Right ventricle myocardium inferior (tissue), 1 donor: ENCODE measurements at places on chromosomes 1 and 21. TPM values are rescaled to one million over a fixed set of nuclear protein-coding genes. Genes with fewer than 3 reads are reported as not detected.

ZFYVE9 gene
- total RNA-seq: 18.0 TPM

C1QTNF12 gene
- 0.57 TPM for total RNA-seq

JAM2 gene
- 38.2 TPM for total RNA-seq

SPATA17 gene
- total RNA-seq: 1.1 TPM

KIAA0040 gene
- 22.8 TPM for total RNA-seq

RNF186 gene
- not detected for total RNA-seq

DCAF6 gene
- total RNA-seq: 231 TPM

LORICRIN gene
- not detected for total RNA-seq

DOP1B gene
- 17.9 TPM for total RNA-seq

RBM11 gene
- 0.14 TPM for total RNA-seq

DNA sequence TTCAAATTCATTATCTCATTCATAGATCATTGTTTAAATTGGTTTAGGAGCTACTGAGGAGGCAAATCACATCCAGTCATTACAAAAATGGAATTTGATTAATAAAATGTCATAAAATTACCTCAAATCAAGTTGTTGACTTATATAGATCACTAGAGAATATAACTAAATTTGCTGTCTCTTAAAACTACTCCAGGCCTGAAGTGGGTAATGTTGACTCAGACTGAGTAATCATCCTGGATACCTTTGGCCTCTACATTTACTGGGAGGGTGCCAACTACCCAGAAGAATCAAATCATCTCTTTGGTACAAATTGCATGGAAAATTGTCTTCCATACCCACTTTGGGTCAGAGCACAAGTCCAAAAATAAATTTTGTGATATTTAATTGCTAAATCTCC lies 191.2 kb upstream of the GREM2 start:
- DNase-seq: no peak

GRCh38 chr1:223706077-223706973 lies 6.0 kb upstream of the CAPN2 start:
- no peak for DNase-seq

GRCh38 chr1:175390081-175390481 lies 197.5 kb upstream of the KIAA0040 start:
- no peak for DNase-seq

GRCh38 chr1:99851850-99852454 lies 1.8 kb downstream of the AGL start:
- no peak for DNase-seq

- no peak for DNase-seq
Observed at GRCh38 chr1:25046194-25046532, 116.1 kb upstream of the RUNX3 start.

DNA sequence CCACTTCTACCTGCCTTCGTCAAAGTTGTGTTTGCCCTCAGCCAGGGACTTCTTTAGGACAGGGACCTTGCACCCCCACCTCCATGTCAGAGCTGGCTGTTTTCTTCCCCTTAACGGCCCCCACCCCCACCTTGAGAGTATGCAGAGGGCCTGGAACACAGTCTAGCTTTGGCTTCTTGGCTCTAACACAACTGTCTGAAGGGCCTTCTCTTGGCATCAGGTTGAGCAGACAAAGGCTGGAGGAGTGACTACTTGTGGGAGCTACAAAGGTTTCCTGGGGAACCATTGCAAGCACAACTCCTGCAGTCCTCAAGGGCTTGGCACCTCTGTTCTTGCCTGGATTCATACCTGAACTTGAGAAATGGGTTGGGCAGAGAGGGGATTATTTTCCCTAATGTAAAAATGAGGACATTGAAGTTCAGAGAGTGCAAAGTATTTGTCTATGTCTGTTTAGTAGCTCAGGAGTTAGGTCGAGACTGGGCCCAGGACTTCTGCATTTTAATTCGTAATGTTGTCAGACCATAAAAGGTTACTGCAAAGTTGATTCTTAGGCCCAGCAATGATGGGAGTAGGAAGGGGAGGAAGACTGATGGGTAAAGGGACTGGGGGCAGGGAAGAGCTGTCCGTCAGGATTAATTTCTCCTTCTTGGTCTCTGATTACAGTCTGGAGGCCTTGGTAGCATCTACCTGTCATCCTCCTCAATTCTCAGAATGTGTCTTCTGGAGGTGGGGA lies 2.6 kb downstream of the CYP4B1 start:
- no peak for DNase-seq

- no peak for DNase-seq
Observed at GRCh38 chr1:11176081-11176706, 13.0 kb upstream of the ANGPTL7 start.

DNA sequence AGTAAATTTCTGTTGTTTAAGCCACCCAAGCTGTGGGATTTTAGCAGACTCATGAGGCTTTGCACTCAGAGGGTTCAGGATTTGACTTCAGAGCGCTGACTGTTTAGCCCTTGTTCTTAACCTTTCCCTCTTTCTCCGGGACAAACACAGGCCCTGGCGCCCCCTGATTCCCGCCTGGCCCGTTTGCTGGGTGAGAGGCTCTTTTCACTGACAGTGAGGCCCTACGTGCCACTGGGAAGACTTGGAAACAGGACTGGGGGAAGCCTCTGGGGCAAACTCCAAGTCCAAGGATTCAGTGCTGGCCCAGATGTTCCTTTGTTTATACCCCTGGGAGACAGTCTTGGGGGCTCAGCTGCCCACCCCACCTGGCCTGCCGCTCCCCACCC lies 11.7 kb upstream of the TRIM63 start:
- DNase-seq: no peak

DNA sequence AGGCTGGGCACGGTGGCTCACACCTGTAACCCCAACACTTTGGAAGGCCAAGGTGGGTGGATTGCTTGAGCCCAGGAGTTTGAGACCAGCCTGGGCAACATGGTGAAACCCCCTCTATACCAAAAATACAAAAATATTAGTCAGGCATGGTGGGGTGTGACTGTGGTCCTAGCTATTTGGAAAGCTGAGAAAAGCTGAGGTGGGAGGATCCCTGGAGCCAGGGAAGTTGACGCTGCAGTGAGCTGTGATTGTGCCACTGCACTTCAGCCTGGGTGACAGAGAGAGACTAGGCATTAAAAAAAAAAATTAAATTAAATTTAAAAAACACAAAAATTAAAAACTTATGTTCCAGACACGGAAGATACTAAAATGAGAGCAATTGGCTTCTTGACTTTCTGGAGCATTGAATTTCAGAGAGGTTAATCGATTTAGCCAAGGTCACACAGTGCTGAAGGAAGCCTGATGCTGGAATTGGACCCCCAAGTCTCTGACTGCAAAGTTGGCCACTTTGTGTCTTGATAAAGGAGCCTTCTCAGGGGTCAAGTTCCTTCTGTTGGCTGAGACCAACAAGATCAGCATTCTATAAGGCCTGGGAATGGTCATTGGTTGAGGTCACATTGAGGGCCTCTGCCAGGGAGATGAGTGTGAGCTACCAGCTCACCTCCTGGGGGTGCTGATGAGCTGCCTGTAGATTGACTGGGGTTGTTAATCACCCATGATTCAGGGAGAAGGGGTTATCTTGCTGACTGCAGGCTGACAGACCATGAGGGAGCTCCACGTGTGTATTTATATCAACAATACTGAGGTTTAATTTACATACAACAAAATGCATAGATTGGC lies 54.3 kb downstream of the RPS6KA1 start:
- no peak for DNase-seq

DNA sequence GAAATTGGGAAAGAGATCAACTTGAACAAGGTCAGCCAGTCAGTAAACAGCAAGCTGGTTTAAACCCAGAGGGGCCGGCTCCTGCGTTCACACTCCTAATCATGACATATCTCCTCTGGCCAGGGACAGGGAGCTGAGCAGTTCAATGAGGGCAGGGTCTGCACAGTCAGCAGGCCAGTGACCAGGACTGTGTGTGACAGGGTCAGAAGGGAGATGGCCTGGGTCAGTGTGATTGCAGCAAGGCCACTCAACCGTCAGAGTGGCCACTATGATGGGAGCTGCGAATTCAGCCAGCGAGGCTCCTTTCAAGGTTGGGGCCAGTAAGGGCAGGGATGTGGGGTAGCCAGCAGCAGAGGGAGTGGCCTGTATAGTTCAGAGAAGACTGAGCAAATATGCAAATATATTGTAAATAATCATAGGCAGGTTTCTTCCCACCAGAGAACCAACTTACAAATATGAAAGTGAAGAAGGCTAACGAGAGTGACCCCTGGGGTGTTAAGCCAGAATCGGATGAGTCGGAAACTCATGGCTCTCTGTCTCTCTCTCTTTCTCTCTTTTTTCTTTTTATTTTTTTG lies 20.0 kb downstream of the NOL9 start:
- no peak for DNase-seq

DNA sequence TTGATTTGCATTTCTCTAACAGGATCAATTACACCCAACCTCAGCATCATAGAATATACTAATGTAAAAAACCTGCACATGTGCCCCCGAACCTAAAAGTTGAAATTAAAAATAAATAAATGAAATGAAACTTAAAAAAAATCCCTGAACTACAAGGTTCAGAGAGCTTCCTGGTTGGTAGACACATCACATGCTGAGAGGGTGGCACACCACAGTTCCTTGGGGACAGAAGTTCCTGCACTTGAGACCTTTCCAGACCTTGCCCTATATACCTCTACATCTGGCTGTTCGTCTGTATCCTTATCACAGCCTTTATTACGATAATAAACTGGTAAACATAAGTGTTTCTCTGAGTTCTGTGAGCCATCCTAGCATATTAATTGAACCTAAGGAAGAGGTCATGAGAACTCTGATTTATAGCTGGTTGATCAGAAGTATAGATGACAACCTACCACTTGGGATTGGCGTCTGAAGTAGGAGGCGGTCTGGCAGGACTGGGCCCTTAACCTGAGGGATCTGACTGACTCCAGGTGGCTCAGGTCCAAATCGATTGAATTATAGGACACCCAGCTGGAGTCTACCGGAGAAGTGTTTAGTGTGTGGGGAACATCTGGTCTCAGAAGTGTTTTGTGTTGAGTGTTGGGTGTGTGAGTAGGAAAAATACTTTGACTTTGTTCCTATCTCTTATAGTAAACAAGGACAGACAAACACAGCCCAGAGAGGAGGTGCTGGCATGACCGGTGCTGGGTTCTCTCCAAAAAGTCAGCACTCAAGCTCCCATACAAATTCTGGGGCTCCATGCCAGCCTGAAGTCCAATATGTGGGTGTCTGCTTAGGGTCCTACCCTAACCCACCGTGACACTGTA lies 19.0 kb downstream of the C1orf115 start:
- DNase-seq: no peak

DNA sequence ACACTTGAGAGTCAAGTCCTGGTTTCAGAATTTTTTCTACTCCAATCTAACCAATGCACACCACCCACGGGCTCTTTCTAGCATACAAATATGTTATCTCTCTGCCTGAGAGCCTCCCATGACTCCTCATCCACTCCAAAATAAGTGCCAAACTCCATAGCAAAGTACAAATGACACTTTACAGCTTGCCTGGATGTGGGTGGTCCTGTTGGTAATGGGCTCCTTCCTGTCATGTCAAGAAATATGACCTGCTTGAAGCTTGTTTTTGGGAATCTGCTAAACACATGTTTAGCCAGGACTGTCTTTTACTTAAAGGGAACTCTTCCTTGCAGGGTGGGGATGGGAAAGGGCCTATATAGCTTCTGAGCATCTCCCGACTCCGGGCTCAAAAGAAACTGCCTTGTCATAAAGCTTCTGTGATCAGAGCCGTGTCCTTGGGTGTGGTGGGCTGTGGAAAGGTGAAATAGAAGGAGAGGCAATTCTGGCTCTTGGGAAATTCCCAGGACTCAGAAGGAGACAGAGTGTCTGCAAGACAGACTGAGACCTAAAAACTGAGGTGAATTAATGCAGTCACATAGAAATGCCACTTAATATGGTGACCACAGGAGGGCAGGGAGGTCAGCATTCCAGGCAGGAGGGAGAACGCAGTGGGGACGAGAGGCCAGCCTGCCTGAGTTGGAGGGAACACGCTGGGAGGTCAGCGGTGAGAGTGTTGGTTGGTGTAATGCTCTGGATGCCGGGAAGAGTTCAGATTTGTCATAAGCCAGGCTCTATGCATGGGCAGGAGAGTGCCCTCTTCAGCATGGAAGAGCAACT lies 6.1 kb upstream of the IGFN1 start:
- DNase-seq: no peak

DNA sequence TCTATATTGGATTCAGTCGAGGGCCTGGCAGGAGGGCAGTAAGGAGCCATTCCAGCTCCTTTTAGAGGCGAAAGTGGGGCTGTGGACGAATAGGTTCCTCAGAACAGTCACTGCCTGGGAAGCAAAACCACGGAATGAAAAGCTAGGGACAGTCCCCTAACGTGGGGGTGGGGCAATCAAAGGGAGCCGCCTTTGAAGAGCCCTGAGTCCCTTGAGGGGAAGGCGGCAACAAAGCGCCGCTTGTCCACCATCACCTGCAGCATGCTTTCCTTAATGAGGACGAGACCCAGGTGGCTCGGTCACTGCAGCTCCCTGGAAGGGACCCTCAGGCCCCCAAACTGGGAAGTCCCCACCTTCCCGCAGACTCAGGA lies 184.7 kb downstream of the ETS2 start:
- no peak for DNase-seq

DNA sequence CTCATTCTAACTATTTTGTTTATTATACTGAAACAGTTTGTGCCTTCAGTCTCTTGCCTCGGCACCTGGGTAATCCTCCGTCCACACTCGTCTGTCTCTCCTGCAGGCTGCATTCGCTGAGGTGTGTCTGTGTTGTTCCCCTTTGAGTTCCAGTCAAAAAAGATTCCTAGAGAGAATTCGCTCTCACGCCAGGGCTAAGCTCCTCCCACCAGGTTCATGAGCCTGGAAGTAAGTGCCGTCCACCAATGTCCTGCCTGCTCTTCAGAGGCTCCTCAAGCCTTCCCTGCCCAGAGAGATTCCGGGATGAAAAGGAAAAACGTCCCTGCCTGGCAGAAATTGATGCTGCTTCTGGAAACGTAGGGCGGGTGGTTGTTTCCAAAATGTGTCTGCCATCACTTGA lies 12.9 kb downstream of the KIAA2013 start:
- no peak for DNase-seq

- DNase-seq: no peak
Observed at GRCh38 chr1:81224222-81224621, 576.5 kb upstream of the ADGRL2 start.

DNA sequence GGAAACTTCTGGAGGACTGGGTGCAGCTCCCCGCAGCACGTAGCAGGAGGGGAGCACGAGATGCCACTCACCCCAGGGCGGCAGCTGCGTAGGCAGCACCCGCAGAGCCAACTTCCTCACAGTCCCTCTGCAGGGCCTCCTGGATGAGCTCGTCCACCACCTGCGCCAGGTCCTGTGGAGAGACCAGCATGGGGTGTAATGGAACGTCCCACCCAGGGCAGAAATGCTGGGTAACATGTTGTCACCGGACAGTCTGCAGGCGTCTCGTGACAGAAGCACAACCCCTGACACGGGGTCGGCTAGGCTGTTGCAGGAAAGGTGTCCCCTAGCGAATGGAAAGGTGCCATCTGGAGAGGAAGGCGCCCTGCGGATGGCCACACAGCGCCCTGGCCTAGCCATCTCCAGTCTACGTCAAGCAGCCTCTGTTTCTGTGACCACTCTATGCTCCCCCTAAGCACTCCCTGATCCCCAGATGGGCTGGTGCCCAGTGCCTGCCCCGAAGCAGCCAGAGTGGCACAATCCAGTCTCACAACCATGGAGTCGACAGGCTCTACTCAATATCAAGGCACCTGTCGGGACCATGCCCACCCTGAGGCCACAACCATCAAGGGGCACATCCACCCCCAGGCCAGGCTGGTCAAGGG lies 21.2 kb downstream of the MCM3AP start:
- no peak for DNase-seq
